Mesenchymal stem cell (in vitro differentiated cells and primary cell): ENCODE measurements at places on chromosomes 16 and 17.

GRCh38 chr17:10683853-10684252 lies 13.5 kb downstream of the SCO1 start:
- DNase-seq: peak; percentile 43

DNA sequence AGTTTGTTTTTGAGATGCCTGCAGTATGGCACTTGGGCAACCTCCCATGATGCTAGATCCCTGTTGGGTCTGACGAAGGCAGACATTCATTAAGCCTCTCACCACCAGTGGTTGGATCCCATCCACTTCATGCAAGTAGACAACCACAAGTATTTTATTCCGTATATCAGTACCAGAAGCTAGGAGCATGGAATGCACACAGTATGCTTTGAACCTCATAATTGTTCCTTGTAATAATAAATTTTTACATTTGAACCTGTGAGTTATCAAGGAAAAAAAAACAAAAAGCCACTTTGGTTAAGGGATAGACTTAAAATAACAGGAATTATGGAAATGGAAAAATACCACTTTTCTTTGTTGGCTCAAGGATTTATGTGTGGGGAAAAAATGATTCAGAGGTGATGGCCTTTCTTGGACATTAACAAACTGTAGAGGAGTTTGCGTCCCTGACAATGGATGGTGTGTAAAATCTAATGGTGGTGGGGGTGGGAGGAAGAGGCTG lies 107.1 kb upstream of the KCNJ16 start:
- peak; percentile 60 for DNase-seq

DNA sequence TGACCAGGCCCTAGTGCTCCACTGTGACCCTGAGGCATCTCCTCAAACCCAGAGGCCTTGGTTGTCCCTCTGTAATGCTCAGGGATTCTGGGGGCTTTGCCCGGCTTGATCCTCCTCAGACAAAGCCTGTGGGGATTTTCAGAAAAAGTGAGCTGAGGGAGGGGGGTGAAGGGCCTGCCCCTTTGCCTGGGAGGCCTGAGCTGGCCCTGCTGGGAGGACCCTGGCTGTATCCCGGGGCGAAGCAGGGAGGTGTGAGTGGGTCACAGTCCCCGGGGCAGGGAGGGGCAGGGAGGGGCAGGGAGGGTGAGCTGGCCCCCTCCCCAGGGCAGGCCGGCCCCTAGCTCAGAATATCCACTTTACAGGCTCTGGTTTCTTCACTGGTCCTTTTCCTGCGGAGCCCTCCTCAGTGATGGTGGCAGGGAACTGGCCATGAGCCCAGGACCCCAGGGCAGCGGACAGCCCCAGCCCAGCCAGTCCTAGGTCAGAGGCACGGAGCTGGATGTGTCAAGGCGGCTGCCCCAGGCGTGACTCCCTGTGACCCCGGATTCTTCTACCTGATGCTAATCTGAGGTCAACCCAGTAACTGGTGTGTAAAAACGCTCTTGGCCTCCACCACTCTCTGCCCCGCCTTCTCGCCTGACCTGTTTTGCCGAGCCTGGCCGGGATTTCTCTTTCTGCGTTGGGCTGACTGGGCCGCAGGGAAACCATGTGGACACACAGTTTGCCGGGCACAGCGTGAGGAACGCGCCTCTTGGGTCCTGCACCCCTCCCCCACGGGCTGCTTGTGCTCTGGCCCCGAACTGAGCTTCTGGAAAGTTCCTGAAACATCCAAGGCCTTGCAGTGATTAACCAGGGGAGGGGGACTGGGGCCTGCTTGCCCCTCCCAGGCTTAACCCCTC lies 5.8 kb upstream of the FASN start:
- no peak for DNase-seq

- DNase-seq: no peak
These were observed 200.9 kb downstream of the SLC39A11 start for GRCh38 chr17:72891627-72892026.

GRCh38 chr17:66746736-66747135 lies 88.2 kb upstream of the CACNG5 start:
- DNase-seq: no peak

- DNase-seq: no peak
These were observed 10.3 kb downstream of the KIFC3 start for GRCh38 chr16:57791893-57792461.

DNA sequence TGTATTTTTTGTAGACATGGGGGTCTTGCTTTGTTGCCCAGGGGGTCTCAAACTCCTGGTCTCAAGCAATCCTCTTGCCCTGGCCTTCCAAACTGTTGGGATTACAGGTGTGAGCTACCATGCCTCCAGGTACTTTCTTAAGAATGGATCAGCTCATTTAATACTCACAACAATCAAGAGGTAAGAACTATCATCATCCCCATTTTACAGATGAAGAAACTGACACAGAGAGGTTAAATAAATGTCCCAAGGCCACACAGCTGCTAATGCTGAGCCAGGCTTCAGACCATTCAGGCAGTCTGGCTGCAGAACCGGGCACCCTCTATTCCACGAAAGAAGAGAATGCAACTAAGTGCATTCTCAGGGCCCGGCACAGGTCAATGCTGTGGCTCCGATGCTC lies 22.0 kb downstream of the CCDC102A start:
- no peak for DNase-seq
